ENCODE measurements at places on chromosomes 2 and 18.

DNA sequence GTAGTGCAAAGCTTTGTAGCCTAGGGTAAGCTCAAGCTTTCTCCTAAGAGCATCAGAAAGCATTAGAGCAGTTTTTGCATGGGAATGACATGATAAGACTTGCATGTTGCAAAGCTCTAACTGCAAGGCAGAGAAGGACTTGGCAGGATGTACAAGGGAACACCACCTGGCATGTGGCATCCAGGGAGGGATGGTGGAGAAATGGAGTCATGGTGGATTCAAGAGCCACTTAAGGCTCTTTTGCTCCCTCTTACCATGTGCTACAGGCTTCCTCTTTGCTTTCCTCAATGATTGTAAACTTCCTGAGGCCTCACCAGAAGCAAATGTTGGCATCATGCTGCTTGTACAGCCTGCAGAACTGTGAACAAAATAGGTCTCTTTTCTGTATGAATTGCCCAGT lies 266.0 kb downstream of the GLI2 start:
- ATAC-seq, result no peak

DNA sequence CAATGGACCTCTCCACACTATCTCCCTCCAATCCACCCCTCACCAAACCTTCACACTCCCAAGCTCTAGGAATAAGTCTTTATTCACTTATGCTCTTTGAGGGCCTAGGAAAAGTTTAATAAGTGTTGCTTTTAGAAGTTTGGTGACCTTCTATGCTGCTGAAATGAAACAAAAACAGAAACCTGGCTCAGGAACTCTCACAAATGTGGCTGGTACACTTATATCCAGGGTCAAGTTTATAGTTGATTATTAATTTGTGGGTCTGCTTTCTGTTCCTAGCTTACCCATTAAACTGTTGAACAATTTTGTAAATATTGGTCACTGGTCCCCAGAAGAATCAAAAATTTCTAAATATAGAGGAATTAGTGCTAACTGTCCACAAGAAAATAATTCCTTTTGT lies 14.2 kb upstream of the ANKRD44 start:
- ATAC-seq, result no peak

DNA sequence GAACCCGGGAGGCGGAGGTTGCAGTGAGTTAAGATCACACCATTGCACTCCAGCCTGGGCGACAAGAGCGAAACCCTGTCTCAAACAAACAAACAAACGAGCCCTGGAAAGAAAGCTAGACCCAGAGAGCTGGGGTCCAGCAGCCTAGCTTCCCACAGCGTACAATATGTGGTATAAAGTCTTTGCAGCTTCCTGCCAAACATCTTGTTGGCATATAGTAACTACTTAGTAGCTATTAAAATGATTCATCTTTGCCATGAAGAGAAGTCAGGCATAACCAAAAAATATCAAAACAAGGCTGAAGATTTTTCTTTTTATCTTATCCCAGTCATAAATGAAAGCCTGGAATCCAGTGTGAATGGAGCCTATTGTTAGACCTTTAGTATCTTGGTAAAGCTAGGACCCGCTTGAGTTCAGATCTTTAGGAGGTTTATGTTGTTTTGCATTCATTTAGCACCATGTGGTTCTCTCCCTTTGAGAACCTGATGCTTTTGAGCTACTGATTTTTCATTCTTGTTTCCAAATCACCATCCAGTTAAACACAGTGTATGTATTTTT lies 139.7 kb upstream of the NOSTRIN start:
- no peak for ATAC-seq

DNA sequence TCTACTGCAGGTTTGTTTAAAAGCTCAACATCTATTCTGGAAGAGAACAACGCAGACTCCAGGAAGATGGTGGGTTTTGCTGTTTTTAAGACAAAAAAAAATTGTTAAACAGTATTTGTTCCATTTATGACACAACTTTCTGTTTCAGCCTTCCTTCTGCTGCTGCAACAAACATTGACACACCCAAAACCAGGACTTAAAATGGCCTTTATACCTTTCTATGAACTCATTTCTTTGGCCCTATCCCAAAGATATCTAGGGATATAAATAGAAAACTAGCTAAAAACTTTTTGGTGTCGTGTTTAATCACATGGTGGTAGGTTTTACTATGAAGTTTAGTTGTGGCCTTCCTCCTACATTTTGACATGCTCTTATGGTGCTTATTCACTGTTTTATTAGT lies 964 bp upstream of the GALNT3 start:
- peak; percentile 32 for ATAC-seq

GRCh38 chr2:127051116-127052056 lies 55.6 kb downstream of the BIN1 start:
- no peak for ATAC-seq

DNA sequence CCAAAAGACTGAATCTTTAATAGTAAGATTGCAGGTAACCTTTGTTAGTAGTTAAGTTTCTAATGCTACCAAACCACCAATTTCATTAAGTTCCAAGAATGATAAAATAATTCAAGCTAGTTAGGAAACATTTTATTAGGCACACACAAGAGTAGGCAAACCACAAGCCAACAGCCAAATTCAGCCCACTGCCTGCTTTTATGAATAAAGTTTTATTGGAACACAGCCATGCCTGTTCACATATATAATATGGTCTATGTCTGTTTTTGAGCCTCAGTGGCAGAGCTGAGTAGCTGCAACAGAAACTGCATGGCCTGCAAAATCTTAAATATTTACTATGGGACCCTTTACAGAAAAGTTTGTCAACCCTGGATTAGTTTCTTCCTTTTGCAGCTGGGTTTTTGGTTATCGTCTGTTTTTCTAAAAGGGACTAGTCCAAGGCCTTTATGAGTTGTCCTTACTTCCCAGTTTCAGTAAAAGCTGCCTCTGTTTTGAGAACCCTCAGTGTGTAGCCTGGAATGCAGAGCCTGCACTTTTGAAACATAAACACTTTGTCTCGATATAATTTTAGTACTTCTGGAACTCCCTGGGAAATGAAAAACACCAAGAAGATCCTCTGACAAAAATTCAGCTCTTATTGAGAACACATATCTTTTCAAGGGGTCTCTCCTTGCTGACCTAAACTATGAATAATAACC lies 39.1 kb downstream of the FRZB start:
- ATAC-seq, result no peak

- no peak for ATAC-seq
Measured at GRCh38 chr2:29974086-29974485, 52.7 kb upstream of the ALK start.

DNA sequence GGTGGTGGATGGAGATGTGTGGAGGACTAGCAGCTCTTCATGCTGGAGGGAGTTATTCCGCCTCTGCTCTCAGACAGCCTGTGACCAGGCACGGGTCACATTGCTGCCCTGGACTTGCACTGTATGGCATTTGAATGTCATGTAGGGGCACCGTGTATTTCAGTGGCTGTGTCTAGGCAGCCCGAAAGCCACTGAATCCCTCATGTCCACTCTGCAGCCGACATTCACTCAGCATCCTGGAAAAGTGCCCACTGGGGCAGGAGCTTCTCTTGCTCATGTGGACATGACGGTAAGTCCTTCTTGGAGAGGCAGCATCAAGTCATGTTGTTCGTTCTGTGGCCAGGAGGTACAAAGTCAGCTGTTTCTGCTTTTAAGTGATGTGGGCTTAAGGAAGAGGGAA lies 127.9 kb downstream of the SH3RF3 start:
- no peak for ATAC-seq

DNA sequence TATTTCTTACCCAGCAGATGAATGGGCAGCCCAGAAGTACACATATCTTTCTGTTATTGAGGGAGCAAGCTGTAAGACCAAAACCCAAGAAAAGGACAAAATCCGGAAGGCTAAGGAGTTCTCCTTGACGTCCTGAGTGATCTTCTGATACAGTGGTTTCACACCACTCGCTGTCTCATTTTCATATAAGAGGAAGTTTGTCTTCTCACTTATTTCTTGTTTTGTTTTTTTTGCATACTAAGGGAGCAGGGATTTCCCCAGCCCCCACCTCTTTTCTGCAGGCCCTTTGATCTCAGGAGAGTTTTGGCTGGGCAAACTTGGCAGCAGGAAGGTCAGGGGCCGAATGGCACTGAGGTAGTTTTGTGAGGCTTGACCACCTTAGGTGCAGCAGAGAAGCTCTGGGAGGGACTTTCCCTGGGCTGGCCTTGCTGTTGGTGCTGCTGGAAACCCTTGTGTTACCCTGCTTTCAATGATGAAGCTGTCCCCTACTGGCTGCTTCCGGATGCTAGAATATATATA lies 13.3 kb downstream of the CHRNA1 start:
- ATAC-seq, result no peak

DNA sequence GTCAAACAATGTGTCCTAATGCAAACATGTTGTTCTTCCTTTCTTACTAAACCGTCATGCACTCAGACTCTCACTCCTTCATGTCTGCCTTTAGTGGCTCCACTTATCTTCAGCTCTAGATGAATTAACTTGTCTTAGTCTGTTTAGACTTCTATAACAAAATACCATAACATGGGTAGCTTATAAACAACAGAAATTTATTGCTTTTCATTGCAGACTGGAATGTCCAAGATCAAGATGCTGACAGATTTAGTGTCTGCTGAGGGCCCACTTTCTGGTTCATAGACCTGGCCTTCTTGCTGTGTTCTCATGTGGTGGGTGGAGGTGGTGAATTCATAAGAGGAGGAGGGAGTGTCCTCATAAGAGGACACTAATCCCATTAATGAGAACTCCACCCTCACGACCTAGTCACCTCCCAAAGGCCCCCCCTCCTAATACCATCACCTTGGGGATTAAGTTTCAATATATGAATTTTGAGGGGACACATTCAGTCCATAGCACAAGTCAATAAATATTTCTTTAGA lies 32.3 kb downstream of the RALBP1 start:
- peak; percentile 33 for ATAC-seq

GRCh38 chr2:226121046-226121738 lies 678.4 kb downstream of the IRS1 start:
- no peak for ATAC-seq

- no peak for ATAC-seq
Measured at GRCh38 chr2:223232896-223233295, 180.9 kb downstream of the KCNE4 start.

- no peak for ATAC-seq
Measured at GRCh38 chr18:8776013-8776943, 70.9 kb downstream of the MTCL1 start.

- ATAC-seq, result no peak
Measured at GRCh38 chr18:48753691-48754090, 197.1 kb downstream of the SMAD7 start.

- no peak for ATAC-seq
Measured at GRCh38 chr2:120622886-120623753, 112.5 kb upstream of the GLI2 start.

- ATAC-seq, result peak; percentile 62
Measured at GRCh38 chr2:142877216-142877838, at the start of gene KYNU. Gene KYNU (plus strand): TSS chr2:142877664. CDS start chr2:142885368, 7,704 bp downstream.

All from esophagus mucosa (tissue), 1 donor.